ENCODE measurements at places on chromosomes 2 and 18. TPM values are rescaled to one million over a fixed set of nuclear protein-coding genes. Genes with fewer than 3 reads are reported as not detected.

The CD207 gene
- polyA plus RNA-seq, result not detected

The ASXL3 gene
- polyA plus RNA-seq, result not detected

DNA sequence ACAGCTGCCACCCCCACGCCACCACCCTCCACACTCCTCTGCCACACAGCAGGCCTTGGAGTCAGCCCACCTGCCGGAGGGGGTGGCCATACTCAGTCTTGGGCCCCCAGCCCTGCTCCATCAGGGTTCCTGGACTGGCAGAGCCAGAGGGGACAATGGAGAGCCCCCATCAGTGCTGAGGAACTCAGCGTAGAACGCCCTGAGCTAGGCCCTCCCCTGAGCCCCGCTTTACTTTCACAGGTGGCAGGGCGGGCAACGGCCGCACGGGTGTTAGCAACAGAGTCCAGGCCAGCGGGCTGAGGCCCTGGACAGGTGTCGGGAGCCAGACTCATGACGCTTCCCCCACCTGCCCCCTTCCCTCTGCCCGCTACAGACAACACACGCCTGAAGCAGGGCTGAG lies 47.1 kb downstream of the FOSL2 start:
- no peak for DNase-seq

GRCh38 chr2:233367586-233367985 lies 13.3 kb downstream of the DGKD start:
- DNase-seq, result no peak

The MYO7B gene
- 0.07 TPM for polyA plus RNA-seq

The SUCLG1 gene
- 51.5 TPM for polyA plus RNA-seq

The ARL5A gene
- polyA plus RNA-seq, result 9.3 TPM

DNA sequence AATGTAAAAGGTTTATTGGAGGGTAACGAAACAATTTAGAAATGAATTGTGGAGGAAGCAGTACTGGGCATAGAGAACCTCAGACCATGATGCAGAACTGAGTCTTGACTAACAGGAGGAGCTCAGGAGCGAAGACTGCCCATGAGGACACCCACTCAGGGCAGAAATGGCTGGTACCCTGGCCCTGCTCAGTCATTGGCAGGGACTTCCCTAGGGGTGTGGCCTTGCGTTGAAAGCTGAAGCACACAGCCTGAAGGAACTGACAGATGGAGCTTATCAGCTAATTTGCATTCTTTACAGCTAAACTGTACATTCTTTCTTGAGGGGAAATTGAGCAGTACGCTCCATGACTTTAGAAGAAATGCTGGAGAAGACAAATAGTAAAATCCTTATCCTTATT lies 57.1 kb downstream of the PDK1 start:
- DNase-seq, result no peak

GRCh38 chr2:88049622-88050021 lies 6.0 kb downstream of the KRCC1 start:
- no peak for DNase-seq

DNA sequence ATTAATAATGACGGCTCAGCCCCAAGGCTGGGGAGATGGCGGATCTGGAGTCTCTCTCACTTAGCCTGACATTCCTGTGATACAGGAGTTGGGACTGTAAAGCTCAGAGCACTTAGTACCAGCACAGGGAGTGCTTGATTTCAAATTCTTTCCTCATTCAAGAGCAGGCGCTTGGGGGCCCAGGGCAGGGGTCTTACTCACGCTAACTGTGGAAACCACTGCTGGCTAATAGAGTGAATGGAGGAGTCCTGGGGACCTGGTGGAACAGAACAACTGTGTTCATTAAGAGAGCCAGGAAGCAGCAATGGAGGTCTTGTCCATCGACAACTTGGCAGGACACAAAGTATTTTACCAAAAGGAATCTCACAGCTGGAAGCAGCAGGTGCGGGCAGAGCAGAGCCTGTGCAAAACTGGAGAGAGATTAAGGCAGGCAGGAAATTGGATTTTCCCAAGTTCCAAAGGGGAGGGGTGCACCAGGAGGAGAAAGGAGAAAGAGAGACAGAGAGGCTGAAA lies 358.9 kb downstream of the TNS1 start:
- DNase-seq, result no peak

DNA sequence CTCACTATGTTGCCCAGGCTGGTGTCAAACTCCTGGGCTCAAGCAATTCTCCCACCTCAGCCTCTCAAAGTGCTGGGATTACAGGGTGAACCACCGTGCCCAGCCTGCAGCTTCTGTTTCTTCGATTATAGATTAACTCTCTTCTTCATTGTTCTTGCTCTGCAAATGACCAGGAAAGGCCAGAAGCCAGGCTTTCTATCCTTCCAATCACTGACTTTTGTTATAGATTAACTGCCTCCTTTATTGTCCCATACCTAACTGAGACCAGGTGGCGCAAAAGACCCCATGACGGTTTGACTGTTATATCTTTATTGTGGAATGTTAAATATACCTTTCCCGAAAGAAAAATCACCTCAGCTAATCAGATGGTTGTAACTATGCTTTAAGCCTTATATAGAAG lies 196.9 kb downstream of the MREG start:
- DNase-seq, result no peak

- DNase-seq, result no peak
These were observed 126.4 kb upstream of the TLK1 start for GRCh38 chr2:171287036-171287571.

The RUFY4 gene
- not detected for polyA plus RNA-seq

The CXCR2 gene
- polyA plus RNA-seq, result not detected

DNA sequence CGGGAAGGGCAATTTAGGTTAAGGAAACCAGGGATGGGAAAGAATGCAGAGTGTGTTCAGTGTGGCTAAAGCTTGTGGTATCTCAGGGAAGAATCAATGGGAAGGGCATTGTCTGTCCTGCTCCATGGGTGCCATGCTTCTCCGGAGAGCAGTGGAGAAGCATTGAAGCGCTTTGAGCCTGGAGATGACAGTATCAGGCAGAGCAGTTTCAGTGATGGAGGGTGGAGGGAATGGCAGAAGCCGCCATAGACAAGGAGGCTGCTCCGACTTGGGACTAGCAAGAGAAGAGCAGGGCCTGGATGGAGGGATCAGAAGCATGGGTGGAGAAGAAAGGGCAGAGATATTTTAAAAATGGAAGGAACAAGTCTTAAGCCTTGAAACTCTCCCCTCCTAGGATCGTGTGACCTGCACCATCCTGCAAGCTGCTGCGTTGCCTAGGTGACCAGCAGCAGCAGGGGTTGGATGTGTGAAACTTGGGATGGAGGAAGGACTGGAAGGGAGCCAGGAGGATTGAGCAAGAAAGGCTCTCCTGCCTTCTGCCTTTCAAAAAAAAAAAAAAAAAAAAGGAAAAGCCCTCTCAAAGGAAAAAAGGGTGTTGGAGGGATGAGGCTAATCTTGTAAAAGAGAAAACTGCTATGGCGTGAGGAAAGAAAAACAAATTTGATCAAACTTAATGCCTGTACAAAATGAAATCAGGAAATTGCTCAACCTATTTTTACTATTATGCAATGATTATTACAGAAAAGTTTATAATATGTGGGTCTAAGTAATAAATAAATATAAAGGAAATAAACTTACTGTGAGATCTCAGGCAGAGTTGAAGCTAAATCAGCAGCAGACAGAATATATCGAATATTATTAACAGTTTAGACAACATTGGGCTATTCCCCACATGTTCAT lies 493.8 kb upstream of the NRP2 start:
- DNase-seq, result peak; percentile 25

DNA sequence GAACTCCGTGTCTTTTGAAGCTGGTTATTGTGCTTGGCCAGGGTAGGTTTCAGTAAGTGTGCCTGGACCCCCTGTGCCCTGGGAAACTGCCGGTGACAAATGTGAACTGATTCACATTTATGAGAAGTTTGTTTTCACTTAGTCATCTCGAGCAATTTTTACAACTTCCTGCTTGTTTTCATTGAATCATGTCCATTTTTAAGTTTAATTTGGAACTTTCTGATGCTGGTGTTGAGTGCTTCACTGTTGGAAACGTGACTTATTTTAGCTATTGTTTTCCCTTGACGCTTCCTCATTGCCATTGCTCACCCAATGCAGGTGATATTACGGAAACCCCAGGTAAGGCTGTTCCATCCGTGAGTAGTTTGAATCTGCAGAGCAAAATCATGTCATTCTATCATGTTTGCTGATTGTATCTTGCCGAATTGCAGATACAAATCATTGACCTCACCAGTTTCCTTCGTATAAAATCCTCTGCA lies 97.2 kb downstream of the RTN4 start:
- DNase-seq, result peak; percentile 41

- DNase-seq, result no peak
These were observed 71.2 kb upstream of the TMEM200C start for GRCh38 chr18:5966514-5966913.

- DNase-seq, result no peak
These were observed 129.1 kb downstream of the NRP2 start for GRCh38 chr2:205811387-205811786.

- peak; percentile 63 for DNase-seq
These were observed 825 bp upstream of the SCYGR1 start for GRCh38 chr2:227388537-227389011.

The PSMA8 gene
- polyA plus RNA-seq, result not detected

DNA sequence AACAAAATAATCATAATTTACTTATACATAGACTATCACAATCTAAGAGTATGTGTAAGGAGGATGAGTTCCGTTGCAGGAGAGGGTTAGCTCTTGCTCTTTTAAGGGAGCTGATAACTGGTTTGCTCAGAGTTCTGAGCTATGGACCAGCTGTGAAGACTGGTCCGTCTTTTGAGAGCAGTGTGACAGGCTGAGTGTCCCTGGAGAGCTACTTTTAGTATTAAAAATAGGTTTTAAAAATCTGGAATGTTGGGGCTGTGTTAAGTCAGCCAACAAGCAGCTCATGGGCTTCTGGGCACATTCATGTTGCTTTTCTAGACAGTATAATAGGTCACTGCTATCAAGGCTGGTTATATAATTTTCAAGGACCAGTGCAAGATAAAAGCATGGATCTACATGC lies 41.5 kb upstream of the TMEM131 start:
- DNase-seq, result no peak

DNA sequence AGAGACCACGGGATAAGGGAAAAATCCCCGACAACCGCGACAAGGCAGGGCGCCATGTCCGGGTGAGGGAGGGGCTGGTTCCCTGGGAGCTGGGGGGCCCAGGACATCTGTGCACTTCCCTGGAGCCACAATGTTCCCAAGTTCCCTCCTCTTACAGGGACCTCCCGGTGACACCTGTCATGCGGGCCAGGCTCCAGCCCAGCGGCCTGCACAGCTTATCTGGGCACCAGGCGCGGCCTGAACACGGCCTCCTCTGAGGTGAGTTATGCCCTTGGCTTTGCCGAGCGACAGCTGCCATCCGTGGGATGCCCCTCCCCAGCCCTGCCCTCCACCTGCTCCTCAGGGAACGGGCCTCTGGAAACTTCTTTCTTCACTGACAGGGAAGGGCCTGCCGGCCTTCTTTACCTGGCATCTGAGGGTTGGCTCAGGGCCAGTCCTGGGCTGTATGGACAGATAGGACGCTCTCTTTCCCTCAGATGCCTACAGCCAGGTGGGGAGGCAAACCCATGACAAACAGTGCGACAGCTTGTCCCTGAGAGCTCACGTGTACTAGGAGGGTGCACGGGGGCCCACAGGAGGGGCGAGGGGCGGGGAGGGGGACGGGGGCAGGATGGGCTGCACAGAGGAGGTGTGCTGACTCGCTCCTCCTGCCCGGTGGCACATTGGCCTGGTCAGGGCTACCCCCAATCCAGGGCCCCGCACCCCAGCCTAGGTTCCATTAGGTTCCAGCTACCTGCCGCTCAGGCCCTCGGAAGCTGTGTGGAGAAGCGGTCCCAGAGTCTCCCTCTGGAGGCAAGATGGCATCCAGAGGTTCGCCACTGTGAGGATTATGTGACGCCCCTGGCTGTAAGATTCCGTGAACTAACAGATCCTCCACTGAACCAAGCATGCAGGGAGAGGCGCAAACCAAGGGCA lies 34.9 kb upstream of the HPCAL1 start:
- DNase-seq, result no peak

DNA sequence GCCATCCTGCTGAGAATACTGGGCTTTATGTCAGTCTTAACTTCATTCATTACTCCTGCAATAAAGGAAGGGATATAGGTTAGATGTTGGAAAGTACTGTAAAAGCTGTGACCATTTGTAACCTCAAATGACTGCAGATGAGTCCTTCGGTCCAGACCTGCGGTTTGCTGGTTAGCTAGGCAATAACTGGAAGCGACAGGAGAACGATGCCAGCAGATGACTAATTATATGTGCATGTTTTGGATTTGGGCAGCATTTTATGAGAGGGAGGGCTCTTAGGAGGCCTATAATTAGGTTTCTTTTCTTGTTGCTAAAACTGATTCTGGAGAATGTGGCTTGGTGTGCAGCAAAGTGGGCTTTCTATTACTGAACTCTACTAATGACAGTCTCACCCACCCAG lies 205.6 kb downstream of the TMEM182 start:
- DNase-seq, result peak; percentile 13

DNA sequence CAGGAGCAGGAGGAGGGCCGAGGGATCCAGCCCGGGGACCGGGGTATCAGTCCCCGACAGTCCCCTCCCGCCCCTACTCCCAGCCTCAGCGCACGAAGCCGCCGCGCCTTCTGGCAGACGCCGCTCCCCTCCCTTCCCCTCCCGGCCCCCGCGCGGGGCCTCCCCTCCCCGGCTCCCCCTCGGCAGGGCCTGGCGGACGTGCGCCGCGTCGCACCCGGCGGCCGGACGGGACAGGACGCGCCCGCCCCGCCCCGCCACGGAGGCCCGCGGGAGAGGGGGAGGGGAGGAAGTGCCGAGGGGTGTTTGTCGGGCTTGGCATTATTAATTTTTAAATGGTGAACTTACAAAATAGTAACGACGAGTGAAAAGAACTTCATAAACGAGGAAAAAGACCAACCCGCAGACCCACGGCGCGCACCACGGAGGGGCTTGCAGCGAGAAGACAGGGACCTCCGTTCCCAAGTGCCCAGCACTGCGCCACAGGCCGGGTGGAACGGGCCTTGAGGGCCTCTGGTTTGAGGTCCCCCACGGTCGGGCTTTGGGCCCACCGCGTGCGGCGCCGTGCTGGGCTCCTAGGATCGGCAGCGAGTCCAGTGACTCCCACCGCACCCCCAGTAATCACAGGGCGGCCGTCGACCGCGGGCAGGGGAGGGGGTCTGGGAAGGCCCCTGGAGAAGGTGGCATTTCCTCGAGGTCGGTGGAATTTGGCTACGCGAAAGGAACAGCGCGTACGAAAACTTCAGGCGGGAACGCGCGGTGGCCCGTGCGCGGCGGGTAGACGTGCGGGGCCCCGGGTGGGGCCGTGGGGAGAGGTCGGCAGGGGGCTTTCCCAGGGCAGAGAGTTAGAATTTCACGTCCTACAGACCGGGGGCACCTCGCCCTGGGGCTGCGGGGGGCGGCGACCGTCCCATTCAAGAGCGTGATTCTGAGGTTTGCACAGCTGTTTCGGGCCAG lies 954 bp upstream of the CTDSP1 start:
- no peak for DNase-seq

GRCh38 chr2:217152831-217153230 lies 293.0 kb upstream of the TNP1 start:
- no peak for DNase-seq

DNA sequence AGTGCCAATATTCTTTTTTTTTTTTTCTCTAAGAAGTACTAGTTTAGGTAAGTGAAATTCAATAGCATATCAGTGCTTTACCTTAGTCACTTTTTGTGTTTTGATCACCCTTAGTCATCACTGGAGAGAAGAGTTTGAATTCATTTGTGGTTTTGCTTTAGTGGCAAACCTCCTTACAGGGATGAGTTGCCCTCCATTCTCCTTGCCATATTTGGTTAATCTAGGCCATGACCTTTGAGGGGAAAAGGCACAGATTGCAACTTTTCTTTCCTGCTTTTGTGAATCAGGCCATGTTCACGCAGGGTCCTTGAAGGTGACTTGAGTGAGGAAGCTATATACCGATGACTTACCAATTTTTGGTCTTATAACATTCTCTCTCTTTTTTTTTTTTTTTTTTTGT lies 34.4 kb downstream of the PLEKHA3 start:
- no peak for DNase-seq

- DNase-seq, result no peak
These were observed 206.0 kb downstream of the FHOD3 start for GRCh38 chr18:36503477-36503876.
